ENCODE measurements at places on chromosomes 16 and 17.

- DNase-seq, result no peak
Measured at GRCh38 chr16:23508589-23509440, 1.5 kb downstream of the GGA2 start.

- DNase-seq, result no peak
Measured at GRCh38 chr16:67384778-67385510, 8.4 kb downstream of the TPPP3 start.

GRCh38 chr17:73941919-73942530 lies 261.5 kb upstream of the RPL38 start:
- DNase-seq, result no peak

- DNase-seq, result no peak
Measured at GRCh38 chr16:19868421-19868820, 16.2 kb downstream of the GPRC5B start.

DNA sequence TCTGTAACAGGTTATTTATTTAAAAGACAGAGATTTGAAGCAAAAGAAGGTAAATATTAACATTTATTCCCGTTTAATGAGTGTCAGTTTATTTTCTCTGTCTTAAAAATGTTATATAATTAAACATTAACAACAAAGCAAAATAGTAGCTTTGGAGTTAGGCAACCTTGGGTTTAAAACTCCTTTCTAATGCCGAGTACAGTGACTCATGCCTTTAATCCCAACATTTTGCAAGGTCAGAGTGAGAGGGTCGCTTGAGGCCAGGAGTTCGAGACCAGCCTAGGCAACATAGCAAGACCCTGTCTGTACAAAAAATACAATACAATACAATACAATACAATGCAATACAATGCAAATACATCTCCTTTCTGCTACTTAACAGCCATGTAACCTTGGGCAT lies 128.7 kb downstream of the CHD9 start:
- no peak for DNase-seq

GRCh38 chr16:48246066-48246465 lies 1.3 kb downstream of the ABCC11 start:
- no peak for DNase-seq

DNA sequence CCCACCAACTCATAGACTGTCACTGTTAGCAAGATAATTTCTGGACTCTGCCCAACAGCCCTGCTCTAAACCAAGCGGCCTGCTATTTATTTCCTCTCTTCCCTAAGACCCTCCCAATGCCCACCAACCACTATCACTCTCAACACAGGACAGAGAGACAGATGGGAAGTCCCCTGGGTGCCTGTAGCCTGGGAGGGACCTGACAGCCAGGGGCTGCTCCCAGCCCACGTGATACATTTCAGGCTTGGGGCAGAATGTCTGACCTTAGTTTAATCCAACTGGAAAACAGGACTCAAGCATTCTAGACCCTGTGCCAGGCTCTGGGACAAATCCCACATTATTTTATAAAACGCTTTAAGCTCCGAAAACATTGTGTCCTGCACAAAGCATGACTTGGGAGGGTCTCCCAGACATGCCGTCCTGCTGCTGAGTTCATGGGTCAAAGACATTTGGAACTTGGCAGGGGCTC lies 23.6 kb downstream of the XYLT1 start:
- no peak for DNase-seq

DNA sequence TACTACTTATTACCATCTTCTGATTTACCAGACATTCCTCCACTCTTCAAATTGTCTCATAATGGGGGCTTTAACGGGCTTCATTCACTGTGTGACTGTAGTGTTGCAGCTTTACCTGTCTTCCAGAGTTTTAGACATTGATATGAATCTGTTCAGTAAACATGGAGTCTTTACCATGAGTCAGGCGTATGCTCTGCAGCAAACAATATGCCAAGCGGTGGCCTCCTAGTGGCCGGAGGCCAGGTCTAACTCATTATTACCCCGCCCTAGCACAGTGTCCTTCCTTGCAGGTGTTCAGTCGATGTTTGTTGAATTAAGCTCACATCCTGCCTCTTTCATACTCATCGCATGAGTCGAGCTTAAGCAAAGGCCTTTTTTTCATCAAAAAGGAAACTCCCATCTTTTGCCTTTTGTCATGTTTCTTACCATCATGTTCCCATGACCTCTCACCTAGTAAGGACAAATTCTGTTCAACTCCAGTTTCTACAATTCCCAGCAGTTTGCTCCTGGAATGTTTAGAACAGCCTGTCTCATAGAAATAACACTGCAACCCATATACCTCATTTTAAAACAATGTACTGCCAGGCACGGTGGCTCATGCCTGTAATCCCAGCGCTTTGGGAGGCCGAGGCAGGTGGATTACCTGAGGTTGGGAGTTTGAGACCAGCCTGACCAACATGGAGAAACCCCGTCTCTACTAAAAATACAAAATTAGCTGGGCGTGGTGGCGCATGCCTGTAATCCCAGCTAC lies 39.4 kb downstream of the TUBD1 start:
- no peak for DNase-seq

DNA sequence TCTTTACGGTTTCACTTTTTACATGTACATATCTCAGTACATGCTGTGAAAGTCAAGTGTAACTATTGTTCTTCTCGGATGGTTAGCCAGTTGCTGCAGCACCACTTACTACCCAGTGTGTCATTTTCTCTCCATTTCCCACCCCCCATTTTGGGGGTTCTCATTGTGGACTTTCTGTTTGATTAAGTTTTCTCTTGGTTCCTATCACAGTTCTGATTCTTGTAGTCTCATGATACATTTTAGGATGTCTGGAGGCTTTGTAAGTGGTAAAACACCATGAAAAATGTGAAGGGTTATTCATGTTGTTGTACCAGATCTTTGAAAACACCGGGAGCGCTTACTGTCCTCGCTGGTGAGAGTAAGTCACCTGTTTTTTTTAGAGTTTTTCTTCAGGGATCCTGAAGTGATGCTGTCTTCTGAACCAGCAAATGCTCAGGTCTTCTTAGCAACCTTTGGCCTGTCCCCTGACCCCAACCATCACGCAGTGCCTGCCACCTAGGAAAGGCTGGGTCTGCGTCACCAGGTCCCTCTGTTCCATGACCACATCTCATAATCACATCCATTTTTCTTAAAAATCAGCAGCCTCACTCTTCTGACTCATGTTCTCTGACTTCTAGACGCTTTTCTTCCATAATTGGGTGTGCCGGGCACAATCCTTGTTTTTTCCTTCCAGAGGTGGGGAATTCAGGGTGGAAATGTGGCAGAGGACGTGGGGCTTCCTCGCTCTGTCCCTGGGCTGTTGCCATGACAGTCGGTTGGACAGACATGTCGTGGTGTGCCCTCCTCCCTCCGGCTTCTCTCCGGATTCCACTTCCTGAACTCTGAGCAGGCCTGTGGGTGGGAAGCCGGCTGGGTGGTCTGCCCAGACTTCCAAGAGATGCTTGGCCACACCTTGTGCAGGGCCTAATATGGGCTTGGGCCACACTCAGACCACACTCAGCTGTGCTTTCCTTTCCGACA lies 102.6 kb downstream of the NTN1 start:
- DNase-seq, result no peak
